ENCODE measurements at places on chromosomes 3 and 15.

GRCh38 chr3:174101244-174101643 is 703.7 kb downstream of the NLGN1 start:
- no peak for DNase-seq

DNA sequence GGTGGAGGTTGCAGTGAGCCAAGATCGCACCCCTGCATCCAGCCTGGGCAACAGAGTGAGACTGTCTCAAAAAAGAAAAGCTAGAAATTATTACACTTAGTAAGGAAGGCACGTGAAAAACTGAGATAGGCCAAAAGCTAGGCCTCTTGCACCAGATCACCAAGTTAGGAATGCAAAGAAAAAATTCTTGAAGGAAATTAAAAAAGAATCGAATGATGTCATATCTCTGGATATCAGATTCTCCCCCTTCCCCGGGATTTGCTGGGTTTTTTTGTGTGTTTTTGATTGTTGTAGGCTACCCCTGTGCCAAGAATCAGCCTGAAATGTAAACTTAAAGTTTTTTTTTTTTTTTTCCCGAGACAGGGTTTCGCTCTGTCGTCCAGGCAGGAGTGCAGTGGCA is 17.4 kb downstream of the PTPN23 start:
- no peak for DNase-seq

DNA sequence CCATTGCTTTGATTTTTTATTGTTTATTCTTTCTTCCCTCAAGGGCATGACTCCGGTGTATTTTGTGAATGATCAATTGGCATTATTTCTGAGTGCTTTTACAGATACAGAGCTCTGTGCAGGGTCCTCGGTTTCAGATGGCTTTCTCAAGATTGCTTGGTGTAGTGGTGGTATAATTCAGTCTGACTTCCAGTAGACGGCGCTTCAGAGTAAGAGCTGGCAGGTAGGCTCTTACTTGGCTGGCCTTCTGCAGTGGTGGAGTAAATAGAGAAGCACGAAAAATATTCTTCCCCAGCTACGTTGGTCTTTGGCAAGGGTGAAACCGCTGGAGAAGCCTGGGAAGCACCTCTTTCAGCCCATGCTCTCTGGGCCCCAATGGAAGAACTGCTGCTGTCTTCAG is 723.0 kb upstream of the BCHE start:
- no peak for DNase-seq

- no peak for DNase-seq
Measured at GRCh38 chr3:100720426-100720825, 11.1 kb downstream of the TFG start.

DNA sequence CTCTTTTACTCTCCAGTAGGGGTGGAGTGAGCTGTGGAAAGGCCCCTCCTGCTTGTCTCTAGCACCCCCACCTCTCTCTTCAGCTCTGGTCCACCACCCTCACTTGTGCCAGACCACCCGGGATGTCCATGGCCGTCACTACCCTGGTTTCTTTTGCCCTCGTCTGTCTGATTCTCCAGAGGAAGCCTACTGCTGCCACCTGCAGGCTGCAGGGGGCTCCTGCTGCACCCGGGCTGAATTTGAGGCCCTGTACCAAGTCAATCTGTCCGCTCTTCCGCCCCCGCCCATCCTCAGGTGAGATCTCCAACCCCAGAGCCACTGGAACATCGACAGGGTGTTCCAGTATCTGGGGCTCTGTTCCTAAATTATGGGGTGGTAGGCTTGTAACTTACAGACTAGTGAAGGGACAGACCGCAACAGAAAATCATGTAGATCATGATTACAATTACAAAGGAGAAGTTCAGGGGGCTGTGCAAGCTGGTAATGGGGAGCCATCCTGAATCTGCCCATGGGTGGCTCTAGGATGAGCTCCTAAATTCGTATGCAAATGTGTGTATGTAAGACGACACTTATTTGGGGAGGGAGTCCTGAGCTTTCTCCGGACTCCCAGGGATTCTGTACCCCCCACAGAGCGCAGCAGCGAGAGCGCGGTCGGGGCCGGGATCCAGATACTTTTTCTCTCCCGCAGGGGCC is 683 bp upstream of the UNC45A start:
- peak; percentile 92 for DNase-seq

DNA sequence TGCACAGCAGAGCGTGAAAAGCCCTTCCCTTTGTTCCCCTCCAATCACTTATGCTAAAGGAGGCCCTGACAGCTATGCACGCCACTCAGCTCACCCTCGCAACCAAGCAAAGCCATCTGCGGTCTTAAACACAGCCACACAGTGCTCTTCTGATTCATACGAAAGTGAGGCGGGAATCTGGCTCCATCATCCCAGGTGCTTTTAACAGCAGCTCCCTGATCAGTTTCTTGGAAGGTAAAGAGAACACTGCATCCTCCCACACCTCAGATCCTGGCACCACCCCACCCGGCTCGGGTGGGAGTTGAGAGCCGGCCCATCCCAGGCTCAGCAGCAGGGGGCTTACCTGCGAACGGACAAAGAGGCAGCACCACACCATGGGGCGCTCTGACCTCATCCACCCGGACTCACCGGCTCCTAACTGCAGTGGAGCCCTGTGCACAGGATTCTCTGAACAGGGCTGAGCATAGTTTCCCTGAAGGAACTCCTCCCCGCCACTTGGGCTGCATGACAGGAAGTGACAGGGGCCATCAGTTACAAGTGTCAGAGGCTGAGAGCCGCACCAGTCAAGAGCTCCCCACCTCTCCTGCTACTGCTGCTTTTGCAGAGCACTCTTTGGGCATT is 114.3 kb upstream of the ARHGEF3 start:
- DNase-seq: peak; percentile 87

DNA sequence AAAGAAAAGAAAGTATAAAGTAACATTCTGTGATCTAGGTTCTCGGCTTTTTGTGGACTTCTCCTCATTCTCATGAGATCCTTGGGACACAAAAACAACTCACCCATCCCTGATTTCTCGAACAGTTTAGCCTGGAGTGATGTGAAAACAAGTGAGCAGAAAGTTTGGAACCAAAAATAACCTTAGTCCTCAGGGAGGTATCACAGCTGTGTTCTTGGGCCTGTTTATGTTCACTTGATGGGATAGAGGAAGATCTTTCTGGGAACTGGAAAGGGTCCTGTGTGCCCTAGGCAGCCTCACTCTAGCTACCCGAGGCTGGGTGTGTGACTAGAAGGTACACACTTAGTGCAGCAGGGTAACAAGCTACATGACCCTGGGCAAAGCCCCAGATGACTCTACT is 308.8 kb upstream of the PDZRN3 start:
- DNase-seq: no peak

All from activated CD4-positive, alpha-beta memory T cell treated with anti-CD3 and anti-CD28 coated beads, Interleukin-2, amount 10 ng/mL, durations not matched to agents 7 days and 5 days (primary cell).